ENCODE measurements at places on chromosomes 16 and 17. TPM values are rescaled to one million over a fixed set of nuclear protein-coding genes. Genes with fewer than 3 reads are reported as not detected.

GRCh38 chr16:11571549-11571948 is 15.2 kb downstream of the LITAF start:
- DNase-seq, result no peak

DNA sequence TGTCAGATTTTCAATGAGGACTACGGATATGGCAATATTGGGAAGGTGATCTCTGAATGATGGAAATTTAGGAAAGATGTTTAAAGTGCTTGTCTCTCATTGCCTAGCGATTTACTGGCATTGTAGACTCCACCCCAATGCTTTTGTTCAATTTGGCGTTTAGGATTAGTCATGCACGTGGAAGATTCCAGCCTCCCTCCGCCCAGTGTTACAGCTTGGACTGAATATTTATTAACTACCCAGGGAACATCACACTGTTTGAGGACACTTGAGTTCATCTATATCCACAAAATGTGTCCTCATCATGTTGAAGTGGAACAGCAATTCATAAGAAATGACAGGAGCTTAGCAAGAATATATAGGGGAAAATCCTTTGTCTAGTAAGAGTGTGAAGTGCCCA is 738.8 kb upstream of the RBFOX1 start:
- no peak for DNase-seq

DNA sequence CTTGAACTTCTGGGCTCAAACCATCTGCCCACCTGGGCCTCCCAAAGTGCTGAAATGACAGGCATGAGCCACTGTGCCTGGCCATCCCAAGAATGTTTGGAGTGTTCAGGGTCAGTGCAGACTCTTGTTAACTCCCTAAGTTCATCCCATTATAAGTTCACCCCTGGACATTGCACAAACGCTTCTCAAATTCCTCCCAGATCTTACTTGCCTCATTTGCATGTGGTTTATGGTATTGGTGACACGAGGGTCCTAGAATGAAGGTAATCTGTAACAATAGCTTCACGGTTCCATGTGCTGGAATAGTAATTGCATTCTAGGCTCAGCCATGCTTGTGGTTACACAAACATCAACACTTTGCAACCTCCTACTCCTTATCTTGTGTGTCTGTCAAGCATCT is 5.0 kb upstream of the CCDC42 start:
- DNase-seq, result no peak

- no peak for DNase-seq
Observed at GRCh38 chr16:53629151-53629550, 74.5 kb downstream of the RPGRIP1L start.

- no peak for DNase-seq
Observed at GRCh38 chr17:75793460-75793859, 8.9 kb downstream of the UNK start.

- no peak for DNase-seq
Observed at GRCh38 chr16:62963846-62964245, 927.6 kb upstream of the CDH8 start.

- DNase-seq, result peak; percentile 80
Observed at GRCh38 chr16:67943619-67944504, at the start of gene LCAT. Gene LCAT, minus strand, starts transcription at chr16:67944120. Its CDS starts 19 bp downstream, at chr16:67944101.

DNA sequence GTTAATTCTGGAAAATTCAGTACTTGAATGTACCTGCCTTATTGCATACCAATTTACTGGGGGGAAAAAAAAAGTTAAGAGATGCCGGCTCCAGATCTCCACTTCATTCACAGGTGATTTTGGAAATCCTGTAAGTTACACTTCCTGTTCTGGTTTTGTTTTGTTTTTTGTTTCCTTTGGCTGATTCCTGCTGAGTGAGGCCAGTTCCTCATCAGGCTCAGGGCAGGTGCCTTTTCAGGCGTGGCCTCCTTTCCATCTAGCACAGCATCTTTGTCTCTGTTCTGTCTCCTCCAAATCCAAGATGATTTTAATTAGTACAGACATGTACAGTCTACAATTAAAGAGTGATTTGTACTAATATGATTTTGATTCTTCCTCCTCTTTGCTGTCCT is 19.2 kb downstream of the CYB561 start:
- DNase-seq, result no peak

DNA sequence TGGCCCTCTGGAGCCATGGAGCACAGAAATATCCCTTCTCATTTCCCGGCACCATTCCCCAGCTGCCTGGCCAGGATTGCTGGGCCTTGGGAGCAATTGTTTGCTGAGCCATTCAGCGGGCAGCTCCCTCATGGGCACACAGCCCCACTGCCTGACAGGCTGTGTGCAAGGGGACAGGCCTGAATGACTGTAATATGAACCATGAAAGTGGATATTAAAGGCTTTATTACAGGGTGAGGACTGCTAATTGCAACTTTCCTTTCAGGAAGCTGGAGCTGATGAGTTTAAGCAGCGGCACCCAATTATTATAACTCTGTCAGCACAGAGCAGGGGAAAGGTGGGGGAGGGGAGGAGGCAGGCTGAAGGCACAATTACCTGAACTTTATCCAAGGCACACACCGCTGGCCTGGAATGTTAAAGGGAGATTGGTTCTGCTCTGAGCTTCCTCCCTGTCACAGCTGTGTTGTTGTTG is 159.8 kb upstream of the SDK2 start:
- no peak for DNase-seq

DNA sequence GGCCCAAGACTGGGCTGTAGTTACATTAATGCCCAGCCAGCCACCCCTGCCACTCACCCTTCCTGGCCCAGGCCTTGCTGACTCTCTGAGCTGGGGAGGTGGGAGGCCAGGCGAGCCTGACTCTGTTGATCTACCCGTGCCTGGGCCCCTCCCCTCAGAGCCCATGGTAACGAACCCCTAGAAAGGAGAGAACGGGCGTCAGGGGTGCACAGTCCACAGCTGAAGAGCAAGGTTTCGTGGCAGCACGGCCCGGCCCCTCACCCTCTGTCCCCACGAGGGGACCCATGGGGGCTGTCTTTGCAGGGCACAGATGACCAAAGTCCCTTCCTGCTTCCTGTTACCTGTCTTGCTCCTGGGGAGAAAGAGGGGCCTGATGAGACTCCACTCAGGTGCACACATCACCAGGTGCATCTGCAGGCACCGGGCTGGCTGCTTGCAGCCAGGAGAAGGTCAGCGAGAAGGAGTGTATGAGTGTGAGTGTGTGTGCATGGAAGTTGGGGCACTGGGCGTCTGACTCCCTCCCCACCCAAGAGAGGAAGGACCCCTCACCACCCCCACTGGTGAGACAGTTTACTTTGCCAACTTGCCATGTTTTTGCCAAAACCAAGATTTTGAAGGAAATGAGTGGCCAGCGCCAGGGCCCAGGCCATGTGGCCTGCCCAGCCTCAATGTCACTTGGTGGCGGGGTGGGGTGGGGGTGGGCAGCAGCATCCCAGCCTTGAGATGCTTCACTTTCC is 359.1 kb downstream of the SEC14L1 start:
- no peak for DNase-seq

DNA sequence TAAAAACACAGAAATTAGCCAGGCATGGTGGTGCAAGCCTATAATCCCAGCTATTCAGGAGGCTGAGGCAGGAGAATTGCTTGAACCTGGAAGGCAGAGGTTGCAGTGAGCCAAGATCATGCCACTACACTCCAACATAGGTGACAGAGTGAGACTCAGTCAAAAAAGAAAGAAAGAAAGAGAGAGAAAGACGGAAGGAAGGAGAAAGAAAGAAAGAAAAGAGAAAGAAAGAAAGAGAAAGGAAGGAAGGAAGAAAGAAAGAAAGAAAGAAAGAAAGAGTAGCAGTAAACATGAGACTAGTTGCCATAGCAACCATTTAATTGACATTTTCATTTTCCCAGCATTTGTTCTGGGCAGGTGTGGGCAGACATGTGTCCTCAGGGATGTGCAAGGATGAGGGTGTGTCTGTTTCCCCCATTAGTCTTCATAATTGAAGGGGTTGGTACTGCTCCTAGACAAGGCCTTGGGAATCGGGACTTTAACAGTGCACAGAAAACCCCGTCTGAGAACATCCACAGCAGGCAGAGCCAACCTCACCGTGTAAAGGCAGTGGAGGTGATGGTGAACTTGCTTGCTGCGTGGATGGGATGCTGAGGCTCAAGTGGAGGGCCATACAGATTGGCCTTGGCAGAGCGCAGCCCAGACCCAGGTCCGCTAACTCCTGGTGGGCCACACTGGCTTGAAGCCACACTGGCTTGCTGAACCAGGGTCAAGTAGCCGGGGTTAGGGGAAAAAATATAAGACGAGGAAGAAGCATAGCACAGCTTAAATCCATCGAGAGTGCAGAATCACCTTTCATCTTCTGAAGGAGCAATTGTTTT is 35.2 kb upstream of the KIFC3 start:
- no peak for DNase-seq

- no peak for DNase-seq
Observed at GRCh38 chr16:17321824-17322223, 148.9 kb downstream of the XYLT1 start.

DNA sequence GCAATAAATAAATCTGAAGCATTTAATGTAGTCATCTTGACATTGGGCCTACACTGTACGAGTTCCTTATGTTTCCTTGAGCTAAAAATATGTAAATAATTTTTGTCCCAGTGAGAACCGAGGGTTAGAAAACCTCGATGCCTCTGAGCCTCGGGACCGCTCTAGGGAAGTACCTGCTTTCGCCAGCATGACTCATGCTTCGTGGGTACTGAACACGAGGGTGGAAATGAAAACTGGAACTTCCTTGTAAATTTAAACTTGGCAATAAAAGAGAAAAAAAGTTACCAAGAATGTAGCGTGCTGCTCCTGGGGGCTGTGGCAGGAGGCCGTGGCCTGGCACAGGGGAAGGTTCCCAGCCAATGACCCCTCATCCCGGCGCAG is 74.1 kb downstream of the SOCS1 start:
- peak; percentile 33 for DNase-seq

- no peak for DNase-seq
Observed at GRCh38 chr16:11630046-11630767, 38.0 kb upstream of the SNN start.

DNA sequence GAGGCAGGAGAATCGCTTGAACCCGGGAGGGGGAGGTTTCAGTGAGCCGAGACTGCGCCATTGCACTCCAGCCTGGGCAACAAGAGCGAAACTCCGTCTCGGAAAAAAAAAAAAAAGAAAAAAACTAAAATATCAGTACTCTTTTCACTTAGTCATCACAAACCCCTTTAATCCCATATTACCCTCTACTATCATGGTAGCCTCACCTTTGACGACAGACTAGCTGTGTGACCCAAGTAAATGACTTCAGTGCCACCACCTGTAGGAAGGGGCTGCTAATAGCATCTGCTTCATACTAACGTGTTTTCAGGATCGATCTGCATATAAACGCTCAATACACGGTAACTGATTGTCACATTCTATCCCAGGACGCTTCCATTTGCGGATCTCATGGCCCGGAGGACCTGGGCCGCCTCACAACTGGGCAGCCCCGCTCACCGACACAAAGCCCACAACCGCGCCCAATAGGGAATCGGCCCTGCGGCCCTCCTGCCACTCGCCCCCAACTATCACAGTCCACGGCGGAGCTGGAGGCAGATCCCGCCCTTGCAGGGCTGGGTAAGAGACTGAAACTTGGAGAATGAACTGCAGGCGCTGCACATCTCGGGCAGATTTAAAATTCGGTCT is 1.1 kb upstream of the ZNF263 start:
- no peak for DNase-seq

- DNase-seq, result no peak
Observed at GRCh38 chr17:15918661-15919259, 26.2 kb upstream of the ADORA2B start.

- DNase-seq, result no peak
Observed at GRCh38 chr17:41015454-41015853, 6.5 kb upstream of the KRTAP3-1 start.

DNA sequence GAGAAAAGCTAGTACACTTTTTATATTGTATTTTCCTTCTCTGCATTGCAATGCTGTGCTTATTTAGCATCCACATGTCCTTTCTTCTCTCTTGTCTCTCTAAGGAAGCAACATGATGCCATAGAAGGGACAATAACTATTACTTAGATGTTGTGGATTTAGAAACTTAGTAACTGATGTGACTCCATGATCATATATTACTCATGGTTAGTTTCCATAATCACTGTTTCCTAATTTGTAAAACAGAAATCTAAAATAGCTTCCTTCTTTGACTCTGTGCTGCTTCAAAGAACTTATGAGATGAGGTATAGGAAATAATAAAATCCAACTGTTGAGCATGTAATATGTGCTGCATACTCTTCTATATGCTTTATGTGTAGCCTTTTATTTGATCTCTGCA is 6.6 kb upstream of the ABCA5 start:
- DNase-seq, result no peak

- DNase-seq, result no peak
Observed at GRCh38 chr17:81306491-81306890, 11.4 kb upstream of the SLC38A10 start.

DNA sequence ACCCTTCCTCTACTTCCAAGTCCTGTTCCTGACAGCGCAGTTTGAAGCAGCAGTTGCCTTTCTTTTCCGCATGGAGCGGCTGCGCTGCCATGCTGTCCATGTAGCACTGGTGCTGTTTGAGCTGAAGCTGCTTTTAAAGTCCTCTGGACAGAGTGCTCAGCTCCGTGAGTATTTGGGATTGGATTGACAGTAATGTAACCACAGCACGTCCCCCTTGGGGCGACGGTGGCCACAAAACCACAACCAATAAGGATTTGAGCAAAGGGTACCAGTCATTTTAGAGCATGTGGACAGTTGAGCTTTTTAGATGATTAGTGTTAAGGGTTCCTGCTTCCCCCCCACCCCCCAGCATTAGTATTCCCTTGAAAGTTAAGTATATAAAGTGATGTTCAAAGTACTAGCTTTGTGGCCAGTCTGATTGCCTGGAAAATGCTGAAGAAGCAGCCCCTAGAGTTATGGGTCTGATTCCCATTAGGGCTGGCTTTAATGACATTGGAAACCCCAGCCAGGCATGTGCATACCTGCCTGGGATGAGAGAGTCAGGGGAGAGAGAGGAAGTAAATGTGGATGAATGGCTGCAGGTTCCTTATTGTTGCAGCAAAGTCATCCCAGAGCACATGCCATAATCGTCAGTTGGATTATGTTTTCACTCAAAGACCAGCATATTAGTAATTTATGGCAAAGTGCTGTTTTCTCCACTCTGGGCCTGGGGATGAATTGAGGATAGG is 31.6 kb upstream of the SLC12A3 start:
- DNase-seq, result no peak

- DNase-seq, result peak; percentile 57
Observed at GRCh38 chr16:11619327-11619851, 32.7 kb upstream of the LITAF start.

DNA sequence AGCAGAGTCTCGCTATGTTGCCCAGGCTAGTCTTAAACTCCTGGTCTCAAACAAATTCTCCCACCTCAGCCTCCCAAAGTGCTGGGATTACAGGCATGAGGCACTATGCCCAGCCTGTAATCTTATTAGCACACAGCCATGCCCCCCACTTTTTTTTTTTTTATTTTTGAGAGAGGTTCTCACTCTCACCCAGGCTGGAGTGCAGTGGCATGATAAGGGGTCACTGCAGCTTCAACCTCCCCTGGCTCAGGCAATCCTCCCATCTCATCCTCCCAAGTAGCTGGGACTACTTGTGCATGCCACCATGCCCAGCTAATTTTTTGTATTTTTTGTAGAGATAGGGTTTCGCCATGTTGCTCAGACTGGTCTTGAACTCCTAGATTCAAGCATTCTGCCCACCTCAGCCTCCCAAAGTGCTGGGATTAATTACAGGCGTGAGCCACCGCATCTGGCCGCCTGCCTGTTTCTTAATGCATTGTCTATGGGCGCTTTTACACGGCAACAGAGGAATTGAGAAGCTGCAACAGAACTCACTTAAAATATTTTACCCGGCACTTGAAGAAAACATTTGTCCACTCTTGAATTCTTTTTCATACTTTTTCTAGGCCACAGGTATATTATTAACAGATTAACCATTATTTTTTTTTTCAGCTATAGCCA is 8.8 kb upstream of the CEP20 start:
- no peak for DNase-seq

Gene NDRG4
- total RNA-seq, result 8.5 TPM

Gene MYLK3
- total RNA-seq, result 14.8 TPM

Gene OR2C1
- total RNA-seq, result 0.35 TPM

Gene CLEC19A
- not detected for total RNA-seq
